Stimulated activated CD8-positive, alpha-beta memory T cell treated with anti-CD3 and anti-CD28 coated beads, Interleukin-4, amount 100 ng/mL, for 1 hour (primary cell): ENCODE measurements at places on chromosomes 1 and 21.

DNA sequence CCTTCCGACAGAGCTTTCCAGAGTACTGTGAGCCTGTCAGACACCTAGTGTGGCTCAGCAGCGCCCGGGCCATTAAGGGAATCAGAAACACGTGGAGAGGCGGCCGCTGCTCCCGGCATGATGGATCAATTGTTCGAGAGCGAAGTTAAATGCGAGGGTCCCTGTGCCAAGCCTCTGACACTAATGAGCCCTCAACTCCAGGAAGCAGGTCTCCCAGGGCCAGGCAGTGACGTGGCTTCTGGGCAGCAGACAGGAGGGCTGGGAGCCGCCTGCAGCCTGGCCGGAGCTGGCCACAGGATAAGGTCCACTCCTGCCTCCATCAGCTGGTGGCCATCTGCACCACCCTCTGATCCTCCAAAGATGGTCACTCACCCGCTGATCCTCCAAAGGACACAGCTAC is 67.5 kb upstream of the CLDN14 start:
- no peak for DNase-seq

DNA sequence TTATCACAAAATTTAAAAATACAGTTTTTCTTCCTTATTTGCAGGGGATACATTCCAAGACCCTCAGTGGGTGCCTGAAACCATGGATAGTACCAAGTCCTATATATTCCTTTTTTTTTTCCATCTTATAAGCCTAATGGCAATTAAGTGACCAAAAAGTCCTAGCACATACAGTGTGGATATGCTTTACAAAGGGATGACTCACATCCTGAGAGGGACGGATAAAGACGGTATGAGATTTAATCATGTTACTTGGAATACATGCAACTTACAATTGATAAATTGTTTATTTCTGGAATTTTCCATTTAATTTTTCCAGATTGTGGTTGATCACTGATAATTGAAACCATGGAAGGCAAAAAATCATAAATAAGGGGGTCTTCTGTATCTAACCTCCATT is 181.2 kb upstream of the BRINP3 start:
- no peak for DNase-seq

DNA sequence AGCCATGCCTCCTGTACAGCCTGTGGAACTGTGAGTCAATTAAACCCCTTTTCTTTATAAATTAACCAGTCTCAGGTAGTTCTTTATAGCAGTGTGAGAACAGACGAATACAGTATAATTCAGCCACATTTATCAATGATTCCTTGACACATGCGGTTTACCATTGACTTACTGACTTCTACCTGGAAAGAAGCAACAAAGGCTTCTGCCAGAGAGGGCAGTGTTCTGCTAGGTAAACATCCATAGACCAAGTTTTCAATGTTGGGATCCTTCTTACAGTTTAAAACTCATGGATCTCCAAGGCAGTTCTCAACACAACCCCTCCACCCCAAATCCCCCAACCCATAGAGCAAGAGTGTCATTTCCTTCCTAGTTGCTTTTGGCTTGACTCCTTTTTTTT is 150.6 kb downstream of the ZNF648 start:
- no peak for DNase-seq

GRCh38 chr1:228226141-228226874 is 18.5 kb downstream of the OBSCN start:
- no peak for DNase-seq

DNA sequence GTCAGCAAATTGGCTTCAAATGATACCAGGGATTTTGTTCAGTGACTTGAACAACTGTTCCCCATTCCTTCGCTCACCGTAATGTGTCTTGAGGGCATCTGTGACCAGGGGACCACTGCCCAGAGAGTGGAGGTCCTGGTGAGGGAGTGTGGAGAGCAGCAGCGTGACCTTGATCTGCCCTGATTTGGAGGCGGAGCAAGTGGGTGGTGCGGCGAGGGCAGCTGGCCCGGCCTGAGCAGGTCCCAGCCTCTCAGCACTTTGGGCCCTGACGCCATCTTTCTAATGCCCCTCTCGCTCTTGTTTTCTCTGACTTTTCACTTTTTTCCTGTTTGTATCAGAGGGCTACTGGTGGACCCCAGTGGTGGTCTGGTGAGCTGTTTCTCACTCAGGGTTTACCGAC is 31.1 kb downstream of the DIP2A start:
- DNase-seq, result no peak

- no peak for DNase-seq
Measured at GRCh38 chr1:67555461-67556296, 125.5 kb upstream of the SERBP1 start.

DNA sequence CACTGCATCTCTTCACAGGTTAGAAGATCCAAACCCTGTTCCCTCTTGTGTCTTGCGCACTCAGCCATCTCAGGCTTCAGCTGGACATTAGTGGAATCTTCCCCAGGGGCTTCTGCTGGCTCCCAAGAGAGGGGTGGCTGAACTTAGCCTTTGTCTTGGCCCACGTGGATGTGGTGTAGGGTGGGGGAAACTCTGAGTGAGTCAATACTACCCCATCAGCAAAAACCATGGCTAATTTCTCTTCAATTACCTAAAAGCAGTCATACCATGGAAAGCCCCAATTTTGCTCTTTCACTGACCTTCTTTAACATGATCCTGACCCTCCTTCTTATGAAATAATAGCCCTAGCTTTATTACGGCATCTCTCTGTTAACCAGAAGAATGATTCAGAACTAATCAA is 72.5 kb upstream of the RAB3GAP2 start:
- no peak for DNase-seq

- no peak for DNase-seq
Measured at GRCh38 chr1:91345395-91346005, 59.1 kb downstream of the HFM1 start.

DNA sequence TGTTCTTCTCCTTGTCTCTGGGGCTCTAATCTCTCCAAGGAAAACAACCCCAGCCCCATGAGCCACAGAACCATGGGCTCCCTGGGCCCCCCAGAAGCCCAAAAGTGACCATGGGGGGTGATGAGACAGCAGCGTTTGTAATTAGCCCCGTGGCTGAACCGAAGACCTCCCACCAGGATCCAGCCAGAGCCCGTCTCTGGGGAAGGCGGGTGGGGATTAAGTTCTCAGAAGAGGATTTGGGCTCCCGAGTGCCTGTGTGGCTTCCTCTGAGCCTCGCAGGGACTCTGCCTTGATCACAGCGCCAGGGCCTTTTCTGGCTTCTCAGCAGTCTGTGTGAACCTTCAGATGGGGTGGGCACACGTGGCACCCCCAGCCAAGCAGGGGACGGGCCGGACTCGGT is 77.0 kb downstream of the ALPL start:
- DNase-seq, result no peak

GRCh38 chr1:228376651-228377631 is 29.7 kb downstream of the TRIM11 start:
- no peak for DNase-seq

DNA sequence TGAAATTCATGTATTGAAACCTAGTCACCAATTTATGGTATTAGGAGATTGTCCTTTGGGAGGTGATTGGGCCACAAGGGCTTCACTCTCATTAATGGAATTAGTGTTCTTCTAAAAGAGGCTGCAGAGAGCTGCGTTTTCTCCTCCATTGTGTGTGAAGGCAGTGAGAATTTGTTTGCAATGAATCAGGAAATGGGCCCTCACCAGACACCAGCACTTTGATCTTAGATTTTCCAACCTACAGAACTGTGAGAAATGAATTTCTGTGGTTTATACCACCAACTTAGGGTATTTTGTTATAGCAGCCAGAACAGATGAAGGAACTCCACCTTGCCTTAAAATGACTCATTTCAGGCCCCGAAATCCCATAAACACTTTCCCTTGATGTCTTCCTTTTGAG is 544.2 kb downstream of the RWDD3 start:
- no peak for DNase-seq

- DNase-seq, result no peak
Measured at GRCh38 chr1:75484789-75485188, 126.1 kb downstream of the SLC44A5 start.

DNA sequence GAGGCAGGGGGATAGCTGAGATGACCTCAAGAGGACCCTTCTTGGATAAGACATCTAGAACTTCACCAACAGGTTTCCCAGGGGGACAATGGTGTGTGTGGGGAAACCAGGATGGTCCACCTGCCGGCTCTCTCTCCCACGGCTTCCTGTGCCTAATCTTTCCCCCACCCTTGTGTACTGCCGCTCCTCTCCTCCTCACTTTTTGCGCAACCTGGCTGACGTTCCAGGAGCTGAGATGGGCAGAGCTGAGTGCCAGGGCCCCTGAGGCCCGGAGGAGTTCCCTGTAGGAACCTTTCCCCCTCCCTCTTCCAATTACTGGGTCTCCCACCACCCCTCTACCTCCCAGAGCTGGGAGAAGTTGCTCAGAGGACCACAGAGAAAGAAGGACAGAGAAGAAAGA is 6.9 kb downstream of the SLC26A9 start:
- no peak for DNase-seq

DNA sequence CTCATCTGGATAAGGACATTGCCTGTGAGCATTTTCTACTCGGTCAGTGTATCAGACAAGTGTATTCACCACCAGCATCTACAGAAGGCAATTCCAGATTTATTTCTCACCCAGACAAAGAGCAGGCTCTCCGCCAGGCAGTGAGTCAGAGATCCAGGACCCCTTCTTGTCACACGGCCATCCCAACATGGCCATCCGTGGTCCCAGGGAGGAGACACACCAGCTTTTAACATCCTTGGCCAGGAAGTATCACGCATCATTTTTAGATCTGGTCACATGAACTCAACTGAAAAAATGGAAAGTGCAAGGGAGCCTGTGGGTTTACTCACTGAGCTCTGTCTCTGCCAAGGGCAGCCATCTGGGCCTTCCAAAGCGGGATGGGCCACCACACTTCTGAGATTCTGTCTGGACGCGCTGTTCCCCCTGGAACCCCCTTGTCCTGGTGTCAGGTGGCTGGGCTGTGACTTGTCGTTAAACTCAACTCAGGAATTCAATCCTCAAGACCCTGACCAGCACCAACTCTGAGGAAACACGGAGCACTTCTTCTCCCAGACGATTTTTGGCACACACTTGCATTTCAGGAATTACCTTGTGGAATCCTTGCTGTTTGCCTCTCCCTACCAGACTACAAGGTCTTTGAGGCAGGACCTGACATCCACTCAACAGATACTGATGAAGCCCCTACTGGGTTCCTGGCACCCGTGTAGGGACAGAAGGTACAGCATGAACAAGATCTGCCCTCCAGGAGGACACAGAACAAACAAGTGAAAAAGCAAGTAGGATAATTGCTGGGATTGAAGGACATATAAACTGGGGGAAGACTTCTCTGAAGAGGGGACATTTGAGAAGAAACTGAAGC is 21.6 kb upstream of the CCSAP start:
- DNase-seq, result no peak

- DNase-seq, result no peak
Measured at GRCh38 chr21:37631319-37632117, 264.9 kb downstream of the DYRK1A start.

GRCh38 chr1:212621949-212622305 is 13.4 kb downstream of the ATF3 start:
- no peak for DNase-seq

DNA sequence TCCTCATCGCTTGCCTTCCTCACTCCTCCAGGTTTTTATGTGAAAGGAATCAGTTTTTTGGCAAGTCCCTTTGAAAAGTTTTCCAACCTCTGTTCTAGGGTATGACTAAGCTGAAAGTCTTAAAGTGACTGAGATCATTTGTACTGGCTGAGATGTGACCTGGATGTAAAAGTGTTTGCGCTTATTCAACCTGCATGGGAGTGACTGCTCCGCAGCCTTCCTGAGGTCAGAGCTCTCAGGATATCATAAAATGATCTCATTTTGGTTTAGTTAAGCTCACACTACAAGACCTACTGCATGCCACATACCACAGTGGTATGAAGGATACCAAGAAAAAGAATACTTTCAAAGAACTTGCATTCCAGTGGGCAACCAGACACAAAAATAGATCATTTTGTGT is 29.8 kb upstream of the TADA1 start:
- DNase-seq, result no peak

GRCh38 chr1:57450981-57451380 is 27.1 kb upstream of the DAB1 start:
- DNase-seq, result no peak

DNA sequence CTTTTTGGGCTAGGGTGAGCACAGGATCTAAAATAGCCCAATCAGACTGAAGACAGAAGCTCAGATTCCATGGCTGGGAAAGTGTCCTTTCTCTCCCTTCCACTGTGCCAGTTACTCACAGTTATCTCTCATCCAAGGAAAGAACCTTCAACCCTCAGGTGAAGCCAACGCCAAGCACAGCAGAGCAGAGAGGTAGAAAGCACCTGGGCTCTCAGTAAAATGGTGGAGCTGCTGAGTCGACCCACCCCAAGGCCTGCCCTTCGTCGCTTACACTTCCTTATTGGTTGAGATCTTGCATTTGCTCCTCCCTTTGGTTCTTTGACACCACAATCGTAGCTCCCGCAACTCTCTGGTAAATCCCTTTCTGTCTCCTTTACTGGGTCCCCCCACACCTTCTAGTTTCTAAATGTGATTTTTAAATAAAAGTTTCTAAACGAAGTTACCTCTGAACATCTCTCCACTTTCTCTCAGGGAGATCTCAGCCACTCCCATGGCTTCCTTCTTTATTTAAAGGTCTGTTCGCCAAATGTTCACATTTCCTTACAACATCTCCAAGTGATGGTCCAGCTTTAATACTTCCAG is 27.5 kb upstream of the SLC30A1 start:
- no peak for DNase-seq
